Thoracic aorta (tissue), 2 donors: ENCODE measurements at places on chromosomes 16 and 17.

DNA sequence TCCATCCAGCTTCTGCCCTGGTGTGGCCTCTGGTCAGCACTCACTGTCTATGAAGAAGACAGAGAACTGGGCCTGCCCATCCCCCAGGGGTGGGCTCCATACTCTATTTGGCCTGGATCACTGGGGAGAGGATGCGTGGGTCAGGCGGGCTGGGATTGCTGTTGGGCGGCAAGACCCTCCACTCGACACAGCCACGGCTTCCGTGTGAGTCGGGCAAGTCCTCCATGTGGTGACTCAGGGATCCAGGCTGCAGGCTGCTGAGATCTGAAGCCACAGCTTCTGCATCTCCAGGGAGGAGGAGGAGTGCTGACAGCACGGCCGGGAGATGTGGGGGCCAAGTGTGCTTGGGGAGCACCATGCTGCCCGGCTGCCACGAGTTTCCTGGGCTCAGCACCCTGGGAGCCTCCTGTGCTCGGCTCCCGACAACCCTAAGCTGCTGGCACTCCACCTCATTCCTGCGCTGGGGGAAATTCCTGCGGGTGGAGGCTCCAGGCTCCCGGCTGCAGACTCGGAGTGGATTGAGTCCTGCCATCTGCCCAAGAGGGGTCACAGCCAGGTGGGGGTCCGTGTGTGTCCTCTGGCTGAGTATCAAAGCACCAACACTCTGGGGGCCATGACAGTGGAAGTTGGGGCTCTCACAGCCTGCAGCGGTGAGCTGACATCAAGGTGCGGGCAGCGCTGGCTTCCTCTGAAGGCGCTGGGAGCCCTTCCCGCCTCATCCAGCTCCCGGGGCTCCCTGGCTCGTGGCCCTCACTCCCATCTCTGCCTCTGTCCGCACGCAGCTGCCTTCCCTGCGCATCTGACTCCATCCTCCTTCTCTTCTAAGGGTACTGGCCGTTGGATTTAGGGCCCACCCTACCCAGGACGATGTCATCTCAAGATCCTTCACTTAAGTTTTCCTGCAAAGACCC lies 24.4 kb upstream of the CBFA2T3 start:
- DNase-seq: no peak

GRCh38 chr17:44323359-44324091 lies 1.1 kb downstream of the SLC25A39 start:
- DNase-seq: no peak

GRCh38 chr16:53855511-53855910 lies 151.6 kb downstream of the FTO start:
- DNase-seq: no peak

- DNase-seq: no peak
Observed at GRCh38 chr16:2822158-2822495, 5.1 kb downstream of the PRSS21 start.

DNA sequence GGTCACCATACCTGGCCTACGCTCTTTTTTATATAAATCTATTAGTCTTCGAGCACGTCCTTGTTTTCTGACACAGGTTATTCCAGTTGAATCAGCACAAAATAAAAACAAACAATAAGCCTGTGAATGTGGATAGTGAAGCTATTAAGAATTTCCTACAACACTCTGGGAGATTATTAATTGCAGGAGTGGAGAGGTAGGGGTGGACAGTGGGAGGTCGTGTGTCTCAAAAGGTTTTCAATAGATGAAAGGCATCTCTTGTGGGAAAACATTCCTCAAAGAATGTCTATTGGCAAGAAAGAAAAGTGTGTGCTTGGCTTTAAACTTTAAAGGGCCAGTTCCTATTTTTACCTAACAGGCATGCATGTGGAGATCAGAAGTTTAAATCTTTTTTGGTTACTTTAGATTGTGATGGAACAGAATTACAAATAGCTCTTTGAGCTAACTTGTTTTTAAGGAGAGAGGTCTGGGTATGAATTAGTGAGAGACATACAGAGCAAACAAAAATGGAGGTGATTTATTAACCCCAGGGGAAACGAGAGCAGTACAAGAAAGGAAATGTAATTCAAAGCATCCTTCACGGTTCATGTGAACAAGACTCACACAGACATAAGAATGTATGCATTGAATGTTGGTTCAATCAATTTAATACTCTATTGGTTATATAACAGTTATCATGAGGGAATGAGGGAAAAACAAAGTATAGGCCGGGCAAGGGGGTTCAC lies 9.0 kb downstream of the SMYD4 start:
- no peak for DNase-seq

- no peak for DNase-seq
Observed at GRCh38 chr17:78001182-78001581, 42.7 kb downstream of the TNRC6C start.

DNA sequence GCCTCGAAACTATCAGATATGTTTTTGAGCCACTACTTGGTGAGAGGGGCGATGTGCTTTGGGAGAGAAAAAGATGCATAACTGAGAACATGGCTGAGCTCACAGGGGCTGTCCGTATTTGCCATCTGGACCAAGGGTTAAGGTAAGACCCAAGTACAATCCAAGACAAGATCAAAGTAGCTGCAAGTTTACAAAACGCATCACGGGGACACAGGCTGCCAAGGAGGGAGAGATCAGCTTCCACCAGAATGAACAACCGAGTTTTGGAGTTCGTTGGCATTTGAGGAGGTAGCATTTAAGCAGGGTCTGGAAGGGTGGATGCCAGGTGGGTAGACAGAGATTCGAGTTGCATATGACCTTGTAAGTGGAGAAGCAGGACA lies 2.2 kb downstream of the PITPNC1 start:
- no peak for DNase-seq

- no peak for DNase-seq
Observed at GRCh38 chr17:57782647-57783337, 37.7 kb upstream of the CCDC182 start.

DNA sequence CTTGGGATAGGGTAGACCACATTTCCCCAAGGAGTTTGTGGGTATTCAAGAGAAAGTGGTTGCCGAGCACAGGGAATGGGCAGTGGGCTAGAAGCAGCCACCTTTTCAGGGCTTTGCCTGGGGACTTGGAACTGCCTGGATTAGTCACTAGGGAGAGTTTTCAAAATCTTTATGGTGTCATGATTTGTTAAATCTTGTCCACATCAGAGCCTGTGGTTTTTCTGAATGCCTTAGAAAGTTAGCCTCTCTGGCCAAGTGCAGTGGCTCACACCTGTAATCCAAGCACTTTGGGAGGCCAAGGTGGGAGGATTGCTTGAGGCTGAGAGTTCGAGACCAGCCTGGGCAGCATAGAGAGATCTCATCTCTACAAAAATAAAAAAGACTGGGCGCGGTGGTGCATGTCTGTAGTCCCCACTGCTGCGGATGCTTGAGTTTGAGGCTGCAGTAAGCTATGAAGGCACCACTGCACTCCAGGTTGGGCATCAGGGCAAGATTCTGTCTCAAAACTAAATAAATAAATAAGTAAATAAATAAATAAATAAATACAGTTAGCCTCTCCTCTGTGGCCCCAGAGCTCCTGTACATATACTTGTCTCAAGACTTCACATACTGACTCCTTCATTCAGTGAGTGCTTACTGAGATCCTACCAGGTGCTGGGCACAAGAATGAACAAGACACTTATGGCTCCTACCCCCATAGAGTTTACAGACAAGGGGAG lies 76.3 kb upstream of the HNF1B start:
- DNase-seq: no peak

DNA sequence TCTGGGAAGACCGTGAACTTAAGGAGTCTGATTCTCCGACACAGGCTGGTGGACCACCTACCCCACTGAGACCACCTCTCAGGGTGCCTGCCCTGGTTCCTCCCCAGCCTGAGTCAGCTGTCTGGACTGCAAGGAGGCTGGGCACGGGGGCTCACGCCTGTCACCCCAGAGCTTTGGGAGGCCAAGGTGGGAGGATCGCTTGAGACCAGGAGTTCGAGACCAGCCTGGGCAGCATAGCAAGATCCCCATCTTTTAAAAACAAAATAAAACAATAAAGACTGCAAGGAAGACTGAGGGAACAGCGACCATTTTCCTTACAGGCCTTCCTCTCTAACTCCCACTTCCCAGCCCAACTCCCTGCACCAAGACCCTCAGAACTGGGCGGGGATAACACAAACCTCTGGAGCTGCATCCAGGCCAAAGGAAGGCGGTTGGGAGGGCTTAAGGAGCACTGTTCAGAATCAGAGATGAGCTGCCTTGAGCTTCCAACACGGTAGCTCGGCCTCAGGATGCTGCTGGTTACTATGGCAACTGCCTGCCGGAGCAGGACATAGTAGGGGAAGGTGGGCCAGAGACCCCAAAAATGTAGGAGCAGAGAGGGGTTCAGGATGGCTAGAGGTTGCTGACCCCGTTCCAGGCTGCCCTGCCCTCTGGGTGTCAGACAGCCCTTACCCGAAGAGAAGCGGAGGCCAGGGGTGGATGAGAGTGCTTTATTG lies 4.4 kb downstream of the APOBR start:
- no peak for DNase-seq

DNA sequence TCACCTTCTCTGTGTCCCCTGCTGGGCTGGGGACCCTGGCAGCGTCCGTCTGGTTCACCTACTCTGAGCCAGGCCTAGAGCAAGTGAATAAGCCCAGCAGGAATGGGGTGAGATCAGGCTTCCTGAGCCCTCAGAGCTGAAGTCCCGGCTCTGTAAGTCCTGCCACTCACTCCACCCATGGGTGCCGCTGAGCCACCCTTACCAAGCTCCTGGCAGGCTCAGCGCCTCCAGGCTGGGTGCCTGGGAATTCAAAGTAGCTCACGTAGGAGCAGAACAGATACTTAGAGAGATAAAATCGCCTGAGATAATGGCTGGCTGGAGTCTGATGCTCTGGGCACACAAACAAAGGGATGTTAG lies 9.8 kb upstream of the LASP1NB start:
- DNase-seq: no peak

- no peak for DNase-seq
Observed at GRCh38 chr17:41167561-41167960, 460 bp downstream of the KRTAP4-3 start.
